Substantia nigra (tissue), 51 donors: ENCODE measurements at places on chromosomes 2 and 18.

- DNase-seq: no peak
These were observed 82.6 kb downstream of the MAPRE2 start for GRCh38 chr18:35123811-35124210.

GRCh38 chr2:2886922-2887321 is 490.7 kb downstream of the EIPR1 start:
- DNase-seq: no peak

GRCh38 chr2:198008230-198008629 is 203.8 kb downstream of the PLCL1 start:
- no peak for DNase-seq

DNA sequence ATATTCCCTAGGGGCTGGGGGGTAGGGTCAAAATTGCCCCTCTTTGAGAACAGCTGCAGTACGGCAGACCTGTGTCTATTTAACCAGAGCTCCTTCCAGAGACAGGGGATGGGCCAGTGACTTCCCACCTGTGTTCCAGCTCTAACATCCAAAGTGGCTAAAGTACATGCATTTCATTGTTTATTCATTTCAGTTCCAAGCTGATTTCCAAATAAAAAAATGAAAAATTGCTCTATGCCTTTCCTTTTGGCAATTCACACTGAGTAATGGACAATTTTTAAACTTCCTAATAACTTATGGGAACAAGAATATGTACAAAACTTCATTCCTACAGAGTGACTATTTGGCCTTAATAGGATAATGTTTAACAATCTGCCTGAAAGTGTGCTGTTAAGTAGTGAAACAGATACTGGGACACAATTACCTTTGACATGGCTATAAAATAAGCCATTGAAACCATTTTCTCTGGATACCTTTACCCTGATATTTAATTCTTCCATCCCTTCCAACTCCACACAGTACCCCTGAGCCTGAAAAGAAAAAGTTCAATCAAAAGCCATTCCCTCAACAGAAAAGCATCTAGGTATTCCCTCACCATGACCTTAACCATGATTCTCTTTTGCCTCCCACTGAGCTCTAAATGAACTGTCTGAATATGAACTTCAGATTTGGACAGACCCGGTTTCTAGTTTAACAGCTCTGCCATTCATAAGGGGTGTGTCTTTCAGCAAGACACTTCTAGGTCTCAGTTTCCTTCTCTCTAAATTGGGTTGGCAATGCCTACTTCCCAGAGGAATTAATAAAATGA is 73.1 kb downstream of the RDH14 start:
- no peak for DNase-seq

GRCh38 chr2:186612555-186613440 is 22.9 kb downstream of the ITGAV start:
- DNase-seq: no peak

DNA sequence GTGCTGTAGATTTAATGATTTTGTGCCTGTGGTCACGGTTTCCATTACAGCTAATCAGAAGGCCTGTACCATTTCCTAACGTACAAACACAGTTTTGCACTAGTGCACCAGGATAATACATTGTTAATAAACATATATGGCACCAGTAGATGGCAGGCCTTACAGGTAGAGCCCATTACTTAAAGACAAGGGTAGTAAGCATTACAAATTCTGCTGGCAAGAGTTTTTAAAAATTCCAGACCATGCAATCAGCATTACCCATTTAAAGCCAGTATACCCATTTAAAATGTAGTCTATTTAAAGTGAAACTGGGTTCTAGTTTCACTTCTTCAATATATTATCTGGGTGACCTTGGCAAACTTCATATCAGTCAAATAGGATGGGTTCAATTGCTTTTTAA is 224.2 kb downstream of the NUP35 start:
- DNase-seq: no peak

GRCh38 chr18:54939361-54939917 is 19.8 kb downstream of the CCDC68 start:
- no peak for DNase-seq

DNA sequence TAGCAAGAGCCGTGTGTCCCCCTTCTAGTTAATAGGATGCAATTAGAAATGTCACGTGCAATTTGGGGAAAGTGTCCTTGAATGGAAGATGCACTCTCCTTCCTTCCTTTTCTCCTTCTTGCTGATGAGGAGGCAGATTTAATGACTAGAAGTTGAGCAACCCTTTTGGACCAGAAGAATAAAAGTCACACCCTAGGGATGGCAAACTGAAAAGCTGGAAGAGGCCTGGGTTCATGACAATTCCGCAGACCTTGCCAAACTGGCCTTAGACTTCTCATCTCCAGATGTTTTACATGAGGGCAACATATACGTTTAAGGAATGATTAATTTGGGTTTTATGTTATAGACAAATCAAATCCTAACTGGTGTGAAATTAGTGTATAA is 38.6 kb upstream of the NCOA1 start:
- DNase-seq: no peak

GRCh38 chr18:8944871-8945245 is 157.6 kb upstream of the NDUFV2 start:
- no peak for DNase-seq

DNA sequence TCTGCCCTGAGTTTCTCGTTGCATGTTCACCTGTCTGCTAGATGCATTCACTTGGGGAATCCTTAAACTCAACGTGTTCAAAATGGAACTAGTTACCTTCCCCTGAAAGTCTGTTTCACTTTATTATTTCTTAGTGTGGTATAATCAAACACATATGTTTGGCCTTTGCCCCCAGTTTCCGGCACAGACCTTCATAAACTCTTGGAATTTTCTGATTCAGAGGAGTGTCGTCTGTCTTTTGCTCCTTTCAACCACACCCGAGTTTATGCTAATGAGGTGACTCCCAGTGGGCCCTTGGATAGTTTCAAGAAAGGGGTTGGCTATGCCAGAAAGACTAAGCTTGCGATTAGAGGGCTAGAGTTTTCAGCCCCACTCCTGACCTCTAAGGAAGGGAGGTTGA is 198.9 kb downstream of the CDCA7 start:
- no peak for DNase-seq

- DNase-seq: no peak
These were observed 43.0 kb upstream of the COL5A2 start for GRCh38 chr2:189222468-189223105.

DNA sequence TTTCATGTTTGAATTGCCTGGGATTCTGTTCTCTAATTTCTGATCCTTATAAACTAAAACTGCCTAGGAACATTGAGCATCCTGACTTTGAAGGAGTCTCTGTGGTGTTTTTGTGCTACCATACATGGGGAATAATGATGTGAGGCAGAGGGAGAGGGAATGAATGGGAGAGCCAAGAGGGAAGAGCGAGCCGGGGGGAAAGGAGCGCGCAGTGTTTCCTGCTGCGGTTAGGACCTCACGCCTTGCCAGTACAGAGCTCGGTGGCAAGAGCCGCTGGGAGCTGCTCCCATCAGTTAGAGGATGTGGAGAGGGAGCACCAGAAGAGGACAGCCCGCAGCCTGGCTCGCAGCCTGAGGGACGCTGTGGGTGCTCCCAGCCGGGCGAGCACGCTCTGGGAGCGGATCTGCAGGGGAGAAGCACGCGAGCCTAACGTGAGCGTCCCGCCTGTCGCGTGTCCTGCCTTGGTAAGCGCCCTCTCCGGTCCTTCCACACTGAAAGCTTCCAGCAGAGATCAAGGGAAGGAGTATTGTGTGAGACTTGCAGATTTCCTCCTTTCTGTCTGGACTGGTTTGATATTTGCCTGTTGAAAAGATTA is 114.7 kb downstream of the FAM210A start:
- DNase-seq: peak; percentile 61

DNA sequence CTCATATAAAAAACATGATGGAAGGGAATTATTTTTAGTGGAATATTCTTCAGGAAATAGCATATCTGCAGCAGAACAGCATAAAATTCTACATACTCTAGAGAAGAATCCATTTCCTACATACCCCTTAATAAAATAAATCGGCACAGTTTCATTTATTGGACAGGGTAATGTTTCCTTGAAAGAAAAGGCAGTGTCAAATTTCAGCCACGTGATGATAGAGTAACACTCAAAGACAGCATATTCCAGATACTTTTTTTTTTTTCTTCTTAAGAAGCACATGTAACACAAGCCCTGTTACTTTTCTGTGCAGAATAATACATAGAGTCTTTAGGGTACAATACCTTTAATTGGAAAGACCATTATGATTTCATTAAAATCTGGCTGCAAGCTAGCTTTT is 204.4 kb downstream of the SRBD1 start:
- no peak for DNase-seq

DNA sequence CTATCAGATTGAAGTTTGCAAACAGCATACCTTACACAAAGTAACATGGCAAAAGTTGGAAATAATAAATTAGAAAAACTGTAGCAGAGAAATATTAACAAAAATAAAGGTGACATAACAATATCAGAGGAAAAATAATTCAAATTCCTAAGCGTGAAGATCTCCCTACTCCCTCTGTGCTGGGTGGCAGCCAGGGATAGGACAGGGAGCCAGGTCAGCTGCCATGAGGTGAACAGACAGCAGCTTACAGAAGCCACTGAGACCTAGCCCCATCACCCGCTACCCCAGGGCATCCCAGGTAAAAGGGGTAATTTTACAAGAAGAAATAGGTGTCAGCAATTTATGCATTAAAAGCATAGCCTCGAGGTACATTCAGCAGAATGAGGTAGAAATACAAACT is 423.8 kb upstream of the HS6ST1 start:
- DNase-seq: no peak

DNA sequence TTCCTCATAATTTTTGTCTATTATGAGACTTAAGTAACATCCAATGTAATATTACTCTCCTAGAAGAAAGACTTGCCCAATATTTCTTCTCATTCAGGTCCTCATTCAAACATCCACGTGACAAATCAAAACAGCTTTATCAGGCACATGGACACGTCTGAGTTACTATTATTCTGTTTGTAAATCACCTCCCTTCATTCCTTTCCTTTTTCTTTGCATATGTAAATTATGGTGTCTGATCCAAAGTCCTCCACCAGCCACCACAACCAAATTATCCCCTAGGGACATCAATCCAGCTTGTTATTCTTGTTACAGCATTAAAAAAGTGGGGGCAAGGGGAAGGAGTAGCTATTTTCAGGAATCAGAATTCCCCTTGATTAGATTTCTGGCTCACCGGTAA is 7.1 kb downstream of the TMEM163 start:
- DNase-seq: no peak

GRCh38 chr2:20231598-20232026 is 6.7 kb upstream of the SDC1 start:
- no peak for DNase-seq

- DNase-seq: no peak
These were observed 133.1 kb upstream of the CCDC195 start for GRCh38 chr2:224849264-224849663.

- DNase-seq: no peak
These were observed 3.9 kb upstream of the ZNF532 start for GRCh38 chr18:58860747-58861231.

DNA sequence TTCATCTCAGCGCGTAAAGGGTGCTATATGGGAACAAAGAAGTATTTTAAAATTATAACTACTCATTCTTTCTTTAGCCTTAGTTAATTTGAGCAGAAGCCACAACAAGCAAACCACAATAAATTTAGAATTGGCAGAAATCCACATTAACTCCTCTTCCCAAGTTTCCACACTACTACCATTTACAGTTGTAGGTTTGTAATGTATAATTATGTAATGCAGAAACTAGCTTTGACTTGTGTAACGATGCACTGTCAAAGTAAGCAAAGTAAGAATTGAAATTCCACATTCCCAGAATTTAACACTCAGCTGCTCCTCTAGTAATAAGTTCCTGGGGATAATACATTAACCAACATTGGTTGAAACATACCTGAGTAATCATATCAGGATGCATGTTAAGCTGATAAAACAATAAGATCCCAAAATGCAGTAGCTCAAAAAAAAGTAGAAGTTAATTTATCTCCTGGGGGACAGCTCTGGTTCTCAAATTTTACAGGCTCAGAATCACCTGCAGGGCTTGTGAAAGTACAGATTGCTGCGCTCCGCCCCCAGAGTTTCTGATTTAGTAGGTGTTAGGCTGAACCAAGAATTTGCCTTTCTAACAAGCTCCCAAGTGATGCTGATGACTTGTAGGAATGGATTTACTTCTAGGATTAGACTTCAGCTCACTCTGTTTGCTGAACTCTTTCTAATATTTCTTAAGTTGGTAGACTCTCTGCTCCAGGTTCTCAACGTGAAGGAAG is 9.9 kb downstream of the GRP start:
- DNase-seq: no peak

DNA sequence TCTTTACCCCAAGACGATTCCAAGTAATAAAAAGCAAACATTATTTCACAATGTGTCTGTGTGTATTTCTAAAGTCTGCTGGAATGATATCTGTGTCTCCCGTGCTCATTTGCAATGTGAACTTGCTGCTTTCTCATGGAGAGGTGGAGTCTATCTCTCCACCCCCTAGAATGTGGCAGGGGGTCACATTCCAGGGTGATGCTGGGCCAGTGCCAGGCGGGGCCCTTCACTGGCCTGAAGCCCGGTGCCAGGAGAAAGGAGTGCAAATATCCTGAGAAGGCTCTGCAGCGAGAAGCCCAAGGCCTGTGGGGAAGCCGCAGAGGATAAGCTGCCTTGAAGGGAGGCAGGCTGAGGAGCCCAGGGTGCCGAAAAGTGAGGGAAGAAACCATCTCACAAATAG is 26.8 kb upstream of the LDLRAD4 start:
- no peak for DNase-seq

GRCh38 chr2:114550895-114551793 is 108.7 kb downstream of the DPP10 start:
- DNase-seq: peak; percentile 12

- DNase-seq: no peak
These were observed 679.5 kb downstream of the KCNJ3 start for GRCh38 chr2:155377931-155378444.

DNA sequence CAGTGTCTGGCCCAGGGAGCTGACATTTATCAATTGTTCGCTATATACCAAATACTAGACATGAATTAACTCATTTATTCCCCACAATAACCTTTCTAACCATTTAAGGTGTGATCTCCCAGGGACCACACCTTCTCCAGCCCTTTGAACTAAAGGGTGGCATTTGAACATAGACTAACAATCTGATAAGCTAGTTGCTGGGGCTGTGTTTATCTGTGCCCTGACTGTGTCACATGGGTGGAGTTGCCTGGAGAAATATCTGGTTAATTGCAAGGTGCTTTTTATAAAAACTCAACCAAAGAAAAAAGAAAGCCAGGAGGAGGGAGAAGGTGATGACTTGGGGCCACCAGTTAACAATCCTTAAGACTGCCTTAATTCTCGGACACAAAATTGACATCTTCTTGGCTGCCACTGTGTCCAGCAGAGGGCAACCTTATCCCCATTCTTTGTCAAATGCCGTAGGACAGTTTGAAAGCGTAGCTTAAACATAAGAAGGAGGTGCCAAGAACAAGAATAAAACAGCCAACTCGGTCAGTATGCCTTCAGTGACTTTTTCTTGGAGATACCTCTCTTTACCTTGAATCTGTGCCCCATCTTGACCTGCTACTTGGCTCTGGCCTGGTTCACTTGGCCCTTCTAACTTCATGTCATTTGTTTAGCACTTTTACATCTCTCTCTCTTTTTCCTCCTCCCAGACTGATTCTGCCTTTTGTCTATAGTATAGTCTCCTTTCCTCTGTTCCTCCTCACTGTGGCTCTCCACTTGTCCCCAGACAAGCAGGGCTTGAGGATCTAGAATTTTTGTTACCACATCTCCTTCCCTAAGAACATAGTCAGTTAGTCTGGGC is 183.4 kb downstream of the MYO3B start:
- no peak for DNase-seq

- DNase-seq: no peak
These were observed 51.5 kb downstream of the SMIM21 start for GRCh38 chr18:75376004-75376403.
